ENCODE measurements at places on chromosomes 1 and 21.

- DNase-seq, result peak; percentile 37
Measured at GRCh38 chr1:226638001-226638601, 89.5 kb downstream of the STUM start.

DNA sequence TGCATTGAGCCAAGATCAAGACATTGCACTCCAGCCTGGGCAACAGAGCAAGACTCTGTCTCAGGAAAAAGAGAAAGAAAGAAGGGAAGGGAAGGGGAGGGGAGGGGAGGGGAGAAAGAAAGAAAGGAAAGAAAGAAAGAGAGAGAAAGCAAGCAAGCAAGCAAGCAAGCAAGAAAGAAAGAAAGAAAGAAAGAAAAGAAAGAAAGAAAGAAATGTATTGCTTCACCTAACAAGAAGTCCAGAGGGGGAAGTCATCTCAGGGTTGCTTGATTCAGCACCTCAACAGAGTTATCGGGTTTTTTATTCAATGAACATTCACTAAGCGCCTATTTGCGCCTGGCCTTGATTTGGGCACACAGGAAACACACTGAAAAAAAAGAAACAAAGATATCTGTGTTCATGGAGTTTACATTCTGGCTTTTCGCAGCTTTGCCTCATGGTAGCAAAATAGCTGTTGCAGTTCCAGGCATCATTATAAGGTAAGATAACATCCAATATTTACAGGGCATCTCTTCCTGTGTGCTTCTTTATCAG lies 8.2 kb upstream of the RCSD1 start:
- no peak for DNase-seq

DNA sequence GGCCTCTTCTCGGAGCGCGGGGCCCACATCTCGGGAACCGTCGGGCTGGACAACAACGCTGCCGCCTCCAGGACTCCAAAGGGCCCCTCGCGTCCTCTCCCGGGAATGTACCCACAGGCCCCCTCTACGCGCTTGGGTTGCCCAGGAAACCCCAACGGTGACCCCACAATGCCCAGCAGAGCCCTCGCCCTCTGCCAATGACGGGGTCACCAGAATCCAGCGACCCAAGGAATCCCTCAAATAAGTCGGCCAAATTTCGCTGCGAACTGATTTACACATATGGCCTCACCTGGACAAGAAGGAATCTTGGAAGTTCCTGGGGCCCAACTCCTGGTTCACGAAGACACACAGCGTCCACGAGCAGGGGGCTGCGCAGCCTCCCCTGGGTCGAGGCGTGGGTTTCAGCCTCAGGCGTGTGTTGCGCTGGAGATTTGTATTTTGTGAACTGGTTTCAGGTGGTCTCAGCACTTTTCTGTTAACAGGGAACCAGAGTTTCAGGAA lies 78.1 kb downstream of the DESI2 start:
- DNase-seq, result no peak

- DNase-seq, result no peak
Measured at GRCh38 chr1:170663404-170664092, 383 bp upstream of the PRRX1 start.

GRCh38 chr1:42998386-42998785 lies 39.7 kb upstream of the SLC2A1 start:
- no peak for DNase-seq

DNA sequence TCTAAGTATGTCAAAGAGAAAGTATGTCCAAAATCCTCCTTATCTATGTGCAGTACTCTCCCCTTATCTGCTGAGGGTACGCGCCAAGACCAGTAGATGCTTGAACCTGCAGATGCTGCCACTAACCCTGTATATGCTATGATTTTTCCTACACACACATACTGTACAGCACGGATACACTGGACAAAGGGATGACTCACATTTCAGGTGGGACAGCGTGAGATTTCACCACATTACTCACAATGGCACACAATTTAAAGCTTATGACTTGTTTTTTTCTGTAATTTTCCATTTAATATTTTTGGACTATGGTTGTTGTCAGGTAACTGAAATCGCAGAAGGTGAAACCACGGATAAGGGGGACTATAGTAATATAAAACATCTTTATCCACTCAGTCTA lies 4.1 kb downstream of the ORC1 start:
- no peak for DNase-seq

DNA sequence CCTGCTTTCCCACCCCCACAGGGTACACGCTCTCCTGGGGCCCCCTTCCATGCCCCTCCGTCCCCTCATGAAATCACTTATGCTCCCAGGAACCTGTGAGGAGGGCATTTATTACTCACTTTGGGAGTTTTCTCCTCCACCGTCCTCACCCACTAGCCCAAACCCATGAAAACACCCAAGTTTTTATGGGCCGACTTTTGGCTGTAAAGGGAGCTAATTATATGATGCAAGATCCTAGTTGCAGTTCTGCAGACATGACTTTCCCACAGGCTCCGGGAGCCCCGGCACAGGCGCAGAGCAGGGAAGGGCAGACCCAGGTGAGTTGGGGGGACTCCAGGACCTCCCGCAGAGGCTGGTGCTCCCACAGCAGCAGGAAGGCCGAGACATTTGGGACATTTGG lies 29.7 kb downstream of the EPHA2 start:
- DNase-seq, result no peak

DNA sequence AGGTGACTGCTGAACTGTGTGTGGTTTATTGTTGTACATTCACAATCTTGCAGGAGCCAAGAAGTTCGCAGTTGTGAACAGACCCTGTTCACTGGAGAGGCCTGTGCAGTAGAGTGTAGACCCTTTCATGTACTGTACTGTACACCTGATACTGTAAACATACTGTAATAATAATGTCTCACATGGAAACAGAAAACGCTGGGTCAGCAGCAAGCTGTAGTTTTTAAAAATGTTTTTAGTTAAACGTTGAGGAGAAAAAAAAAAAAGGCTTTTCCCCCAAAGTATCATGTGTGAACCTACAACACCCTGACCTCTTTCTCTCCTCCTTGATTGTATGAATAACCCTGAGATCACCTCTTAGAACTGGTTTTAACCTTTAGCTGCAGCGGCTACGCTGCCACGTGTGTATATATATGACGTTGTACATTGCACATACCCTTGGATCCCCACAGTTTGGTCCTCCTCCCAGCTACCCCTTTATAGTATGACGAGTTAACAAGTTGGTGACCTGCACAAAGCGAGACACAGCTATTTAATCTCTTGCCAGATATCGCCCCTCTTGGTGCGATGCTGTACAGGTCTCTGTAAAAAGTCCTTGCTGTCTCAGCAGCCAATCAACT lies 6.4 kb upstream of the PIGV start:
- DNase-seq, result no peak

DNA sequence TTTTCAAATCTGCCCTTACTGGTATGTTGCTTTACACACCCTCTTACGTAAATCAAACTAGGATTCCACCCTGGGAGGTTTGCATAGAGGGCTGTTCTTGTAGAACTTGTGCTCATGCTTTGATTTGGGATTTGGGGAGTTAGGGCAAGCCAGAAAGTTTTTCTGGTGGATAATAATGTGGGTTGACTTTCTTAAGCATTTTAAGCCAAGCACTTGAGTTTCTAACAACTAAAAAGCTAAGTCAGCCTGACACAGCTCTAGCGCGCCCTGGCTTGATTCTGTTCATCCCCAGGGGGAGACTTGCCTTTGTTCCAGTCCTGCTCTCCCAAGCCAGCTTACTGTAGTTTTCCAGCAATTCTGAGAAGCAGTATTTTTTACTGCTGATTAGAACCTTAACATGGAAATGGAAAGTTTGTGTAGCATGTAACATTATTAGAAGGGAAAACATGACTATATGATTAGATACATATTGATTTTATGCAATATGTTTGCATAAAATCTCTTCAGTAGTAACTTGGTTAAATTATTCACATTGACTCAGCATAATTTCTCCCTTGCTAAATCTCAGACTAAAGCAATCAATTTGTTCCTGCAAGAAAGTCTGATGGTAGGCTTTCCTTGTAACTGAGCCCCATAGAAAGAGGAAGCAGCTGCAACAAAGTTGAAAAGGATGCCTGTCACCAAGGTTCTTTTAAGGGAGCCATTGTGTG lies 11.0 kb upstream of the PGD start:
- peak; percentile 59 for DNase-seq

- no peak for DNase-seq
Measured at GRCh38 chr21:28738882-28739281, 253.8 kb downstream of the LTN1 start.

DNA sequence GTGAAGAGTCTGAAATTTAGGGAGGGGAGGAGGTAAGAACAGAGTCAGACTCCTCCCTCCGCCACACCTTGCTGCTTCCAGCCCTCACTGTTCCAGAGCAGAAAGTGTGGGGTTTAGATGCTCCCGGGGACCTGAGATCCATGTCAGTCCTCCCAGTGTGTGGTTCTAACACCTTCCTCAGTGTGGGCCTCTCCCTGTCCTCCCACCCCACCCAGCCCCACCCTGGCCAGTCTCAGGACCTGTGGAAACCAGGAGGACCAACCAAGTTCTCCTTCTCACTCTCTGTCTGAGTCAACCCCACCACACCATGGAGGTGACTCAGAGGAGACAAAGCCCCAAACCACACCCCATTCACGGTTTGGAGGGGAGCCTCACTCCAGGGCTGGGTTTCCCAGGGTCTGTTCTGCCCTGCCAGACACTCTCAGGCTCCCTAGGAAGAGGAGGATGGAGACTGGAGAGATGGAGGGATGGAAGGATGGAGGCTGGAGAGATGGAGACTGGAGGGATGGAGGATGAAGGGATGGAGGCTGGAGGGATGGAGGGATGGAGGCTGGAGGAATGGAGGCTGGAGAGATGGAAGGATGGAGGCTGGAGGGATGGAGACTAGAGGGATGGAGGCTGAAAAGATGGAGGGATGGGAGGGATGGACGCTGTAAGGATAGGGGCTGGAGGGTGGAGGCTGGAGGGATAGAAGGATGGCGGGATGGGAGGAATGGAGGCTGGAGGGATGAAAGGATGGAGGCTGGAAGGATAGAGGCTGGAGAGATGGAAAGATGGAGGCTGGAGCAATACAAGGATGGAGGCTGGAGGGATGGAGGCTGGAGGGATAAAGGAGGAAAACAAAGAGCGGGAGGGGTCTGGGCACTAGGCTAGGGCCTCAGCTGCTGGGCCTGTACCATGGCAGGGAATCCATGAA lies 100.9 kb upstream of the RUNX3 start:
- DNase-seq, result no peak

- no peak for DNase-seq
Measured at GRCh38 chr1:42364089-42364488, 16.5 kb upstream of the RIMKLA start.

- no peak for DNase-seq
Measured at GRCh38 chr21:14684071-14684470, 138.0 kb upstream of the SAMSN1 start.

DNA sequence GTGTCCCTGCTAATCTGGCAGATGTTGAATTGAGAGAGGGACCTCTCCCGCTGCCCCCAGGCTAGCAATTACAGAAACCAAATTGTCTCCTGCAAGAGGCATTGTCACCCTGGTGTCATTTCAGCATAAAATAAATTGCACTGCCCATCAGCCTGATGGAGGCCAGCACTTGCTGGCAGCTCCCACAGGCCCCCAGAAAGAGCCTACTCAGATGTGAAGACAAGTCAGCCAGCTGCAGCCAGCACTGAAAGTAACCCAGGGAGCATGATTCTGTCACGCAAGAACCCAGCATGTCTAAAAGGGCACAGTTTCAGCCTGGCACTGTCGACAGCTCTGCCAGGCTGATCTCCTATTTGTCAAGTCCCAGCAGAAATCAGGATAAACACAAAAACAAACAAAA lies 110.3 kb upstream of the CTTNBP2NL start:
- no peak for DNase-seq

DNA sequence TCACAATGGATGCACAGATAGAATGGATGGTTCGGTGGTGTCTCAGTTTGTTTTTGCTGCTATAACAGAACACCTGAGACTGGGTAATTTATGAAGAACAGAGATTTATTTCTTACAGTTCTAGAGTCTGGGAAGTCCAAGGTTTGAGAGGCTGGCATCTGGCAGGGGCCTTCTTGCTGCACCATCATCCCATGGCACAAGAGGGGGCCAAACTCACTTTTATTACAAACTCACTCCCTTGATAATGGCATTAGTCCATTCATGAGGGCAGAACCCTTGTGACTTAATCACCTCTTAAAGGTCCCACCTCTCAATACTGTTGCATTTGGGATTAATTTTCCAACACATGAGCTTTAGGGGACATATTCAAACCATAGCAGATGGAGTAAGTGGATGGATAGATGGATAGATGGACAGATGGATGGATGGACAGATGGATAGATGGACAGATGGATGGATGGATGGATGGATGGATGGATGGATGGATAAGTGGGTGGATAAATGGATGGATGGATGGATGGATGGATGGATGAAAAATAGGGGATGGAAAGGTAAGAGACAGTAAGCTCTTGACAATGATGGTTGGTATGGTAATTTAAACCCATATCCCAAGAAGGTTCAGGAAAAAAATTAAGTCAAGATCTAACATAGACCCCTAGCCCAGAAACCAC lies 16.5 kb downstream of the CAMK2N1 start:
- DNase-seq, result no peak
